Progenitor cell of endocrine pancreas (in vitro differentiated cells): ENCODE measurements at places on chromosomes 3 and 15. TPM values are rescaled to one million over a fixed set of nuclear protein-coding genes. Genes with fewer than 3 reads are reported as not detected.

DNA sequence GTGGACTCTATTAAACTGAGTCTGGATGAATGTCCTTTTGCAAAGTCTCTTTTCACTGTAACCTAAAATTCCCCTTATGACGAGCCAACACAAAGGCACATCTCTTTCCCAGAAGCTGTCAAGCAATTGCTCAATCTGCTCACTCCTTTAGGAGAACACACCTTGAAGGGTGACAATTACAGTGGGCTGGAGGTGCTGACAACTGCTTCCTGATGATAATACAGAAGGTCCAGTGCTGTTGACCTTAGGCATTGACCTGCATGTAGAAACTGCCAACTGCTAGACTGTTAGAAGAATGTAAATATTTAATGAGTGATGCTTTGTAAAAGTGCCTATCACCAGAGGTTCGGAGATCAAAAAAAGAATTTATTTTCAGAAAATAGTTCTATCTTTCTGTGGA is 757.7 kb downstream of the GRM7 start:
- H3K4me1 ChIP-seq: peaks cover 14% of the 10 kb centered on the region
- no peaks in the 10 kb centered on the region for H3K36me3 ChIP-seq
- H3K27ac ChIP-seq: no peak overlapping the region
- no peak overlapping the region for H3K4me3 ChIP-seq
- DNase-seq: no peak

The VIPR1 gene
- total RNA-seq: 5.8 and 6.8 TPM in 2 replicates

The QRICH1 gene
- 130 and 134 TPM in 2 replicates for total RNA-seq

GRCh38 chr3:172151651-172152649 is 112.6 kb downstream of the FNDC3B start:
- peak overlapping the region; percentile 65 for H3K27ac ChIP-seq
- no peak overlapping the region for H3K4me3 ChIP-seq
- H3K36me3 ChIP-seq: peaks cover 3% of the 10 kb centered on the region
- H3K4me1 ChIP-seq: peaks cover 69% of the 10 kb centered on the region
- H3K27me3 ChIP-seq: no peaks in the 10 kb centered on the region
- no peak for DNase-seq

- no peak for DNase-seq
- no peaks in the 10 kb centered on the region for H3K27me3 ChIP-seq
- H3K27ac ChIP-seq: no peak overlapping the region
- no peak overlapping the region for H3K4me3 ChIP-seq
- peaks cover 1% of the 10 kb centered on the region for H3K36me3 ChIP-seq
Observed at GRCh38 chr3:62602129-62602770, 228.9 kb upstream of the FEZF2 start.

DNA sequence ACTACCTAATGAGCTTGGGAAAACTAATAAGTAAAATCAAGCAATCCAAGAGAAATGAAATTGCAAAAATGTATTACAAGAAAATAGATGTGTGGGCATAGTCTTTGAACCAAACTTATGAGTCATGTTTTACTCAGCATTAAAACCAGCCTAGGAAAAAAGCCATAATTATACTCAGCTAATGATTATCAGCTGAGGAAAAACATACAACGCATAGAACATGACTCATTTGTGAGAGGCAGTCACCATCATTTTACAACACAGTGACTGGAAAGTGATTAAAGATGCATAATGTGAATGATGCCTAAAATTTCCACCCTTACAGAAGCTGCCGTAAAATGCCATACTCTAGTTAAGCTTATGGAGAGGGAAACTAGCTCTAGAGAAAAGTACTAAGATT is 238.0 kb upstream of the EOMES start:
- H3K27ac ChIP-seq: no peak overlapping the region
- no peaks in the 10 kb centered on the region for H3K27me3 ChIP-seq
- no peaks in the 10 kb centered on the region for H3K36me3 ChIP-seq

The POU1F1 gene
- not detected in 2 replicates for total RNA-seq

The LINGO1 gene
- 35.1 and 41.3 TPM in 2 replicates for total RNA-seq

- peaks cover 3% of the 10 kb centered on the region for H3K4me1 ChIP-seq
- H3K27me3 ChIP-seq: peaks cover 45% of the 10 kb centered on the region
- no peak overlapping the region for H3K27ac ChIP-seq
- no peaks in the 10 kb centered on the region for H3K36me3 ChIP-seq
- H3K4me3 ChIP-seq: no peak overlapping the region
Observed at GRCh38 chr15:72315706-72316370, 4.1 kb downstream of the CELF6 start.

- H3K4me1 ChIP-seq: peaks cover 8% of the 10 kb centered on the region
- no peak overlapping the region for H3K4me3 ChIP-seq
- no peak for DNase-seq
- peaks cover 10% of the 10 kb centered on the region for H3K27me3 ChIP-seq
- H3K36me3 ChIP-seq: no peaks in the 10 kb centered on the region
Observed at GRCh38 chr3:140429791-140430190, 248.1 kb upstream of the TRIM42 start.

- no peaks in the 10 kb centered on the region for H3K27me3 ChIP-seq
- H3K4me3 ChIP-seq: no peak overlapping the region
- no peak overlapping the region for H3K27ac ChIP-seq
Observed at GRCh38 chr3:30712991-30713390, 106.6 kb downstream of the TGFBR2 start.

The CFAP92 gene
- total RNA-seq: 2.4 and 2.7 TPM in 2 replicates

- H3K36me3 ChIP-seq: no peaks in the 10 kb centered on the region
- no peak for DNase-seq
- H3K27me3 ChIP-seq: no peaks in the 10 kb centered on the region
- H3K4me1 ChIP-seq: peaks cover 6% of the 10 kb centered on the region
- H3K4me3 ChIP-seq: no peak overlapping the region
Observed at GRCh38 chr3:61776390-61776789, 215.0 kb downstream of the PTPRG start.

The TM6SF1 gene
- total RNA-seq: 0.27 TPM in 1 of 2 replicates, not detected in the other

DNA sequence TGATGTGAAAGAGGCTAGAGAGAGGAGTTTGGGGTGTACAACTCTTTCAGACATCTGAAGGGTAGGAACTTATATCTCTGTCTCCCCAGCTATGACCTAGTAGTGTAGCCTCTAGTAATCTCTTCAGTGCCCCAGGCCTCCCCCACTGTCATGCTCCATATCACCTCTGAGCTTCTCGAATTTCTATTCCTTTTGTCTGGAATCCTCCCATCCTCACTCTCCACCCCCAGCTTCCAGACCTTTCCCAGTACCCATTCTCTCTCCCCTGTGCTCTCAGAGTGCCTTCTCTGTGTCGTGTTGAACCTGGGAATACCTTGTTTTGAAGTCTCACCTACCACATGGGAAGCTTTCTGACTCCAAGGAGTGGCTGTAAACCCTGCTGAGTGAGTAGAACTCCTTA is 3.6 kb upstream of the RBPMS2 start:
- H3K27ac ChIP-seq: no peak overlapping the region
- no peaks in the 10 kb centered on the region for H3K36me3 ChIP-seq
- peaks cover 12% of the 10 kb centered on the region for H3K4me1 ChIP-seq
- peaks cover 7% of the 10 kb centered on the region for H3K27me3 ChIP-seq
- peak overlapping the region; percentile 29 for H3K4me3 ChIP-seq
- no peak for DNase-seq

DNA sequence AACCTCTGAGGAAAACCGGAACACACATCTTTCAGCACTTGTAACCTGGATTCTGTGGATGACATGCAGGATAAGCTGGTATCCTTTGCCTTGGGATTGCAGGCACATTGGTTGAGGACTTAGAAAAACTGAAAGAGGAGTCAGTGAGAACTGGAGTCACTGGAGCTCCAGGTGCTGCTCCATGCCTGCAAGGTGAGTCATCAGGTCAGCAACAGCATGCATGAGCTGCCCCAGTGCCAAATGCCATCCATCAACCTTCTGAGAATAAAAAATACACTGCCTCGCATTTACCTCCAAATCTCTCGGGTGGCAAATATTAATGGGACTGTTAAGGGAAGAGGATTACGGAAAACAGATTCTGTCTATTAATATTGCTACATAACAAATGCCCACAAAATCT is 729.1 kb downstream of the NTRK3 start:
- no peak for DNase-seq
- no peaks in the 10 kb centered on the region for H3K36me3 ChIP-seq
- H3K4me1 ChIP-seq: peaks cover 9% of the 10 kb centered on the region
- H3K4me3 ChIP-seq: no peak overlapping the region
- peaks cover 6% of the 10 kb centered on the region for H3K27me3 ChIP-seq
- H3K27ac ChIP-seq: no peak overlapping the region

GRCh38 chr3:161854232-161854771 is 357.7 kb downstream of the OTOL1 start:
- peaks cover 1% of the 10 kb centered on the region for H3K36me3 ChIP-seq
- H3K27me3 ChIP-seq: no peaks in the 10 kb centered on the region
- H3K4me1 ChIP-seq: peaks cover 10% of the 10 kb centered on the region
- no peak for DNase-seq
- H3K27ac ChIP-seq: no peak overlapping the region

The GPR171 gene
- total RNA-seq: not detected in 2 replicates

GRCh38 chr3:160232014-160232413 is 6.8 kb downstream of the C3orf80 start:
- no peak overlapping the region for H3K4me3 ChIP-seq
- H3K36me3 ChIP-seq: no peaks in the 10 kb centered on the region
- no peaks in the 10 kb centered on the region for H3K4me1 ChIP-seq

DNA sequence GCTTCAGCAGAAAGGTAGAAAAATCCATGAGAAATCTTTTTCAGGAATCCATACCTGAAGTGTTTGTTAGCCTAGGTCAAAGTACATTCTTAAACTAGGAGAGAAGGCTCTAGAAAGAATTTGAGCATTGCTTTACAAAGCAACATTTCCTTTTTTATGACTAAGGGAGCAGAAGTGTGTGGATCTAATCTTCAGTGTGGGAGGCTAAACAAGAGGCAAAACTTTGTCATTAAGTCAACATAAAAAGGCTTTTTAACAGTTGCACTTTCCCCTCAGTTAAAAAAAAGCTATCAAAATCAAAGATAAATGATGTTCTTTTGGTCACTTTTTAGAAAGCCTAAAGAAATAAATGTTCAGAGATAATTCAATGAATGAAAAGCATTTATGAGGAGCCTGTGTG is 154.8 kb downstream of the TMEM108 start:
- H3K27ac ChIP-seq: peak overlapping the region; percentile 27
- no peaks in the 10 kb centered on the region for H3K36me3 ChIP-seq
- H3K27me3 ChIP-seq: no peaks in the 10 kb centered on the region
- no peak for DNase-seq

DNA sequence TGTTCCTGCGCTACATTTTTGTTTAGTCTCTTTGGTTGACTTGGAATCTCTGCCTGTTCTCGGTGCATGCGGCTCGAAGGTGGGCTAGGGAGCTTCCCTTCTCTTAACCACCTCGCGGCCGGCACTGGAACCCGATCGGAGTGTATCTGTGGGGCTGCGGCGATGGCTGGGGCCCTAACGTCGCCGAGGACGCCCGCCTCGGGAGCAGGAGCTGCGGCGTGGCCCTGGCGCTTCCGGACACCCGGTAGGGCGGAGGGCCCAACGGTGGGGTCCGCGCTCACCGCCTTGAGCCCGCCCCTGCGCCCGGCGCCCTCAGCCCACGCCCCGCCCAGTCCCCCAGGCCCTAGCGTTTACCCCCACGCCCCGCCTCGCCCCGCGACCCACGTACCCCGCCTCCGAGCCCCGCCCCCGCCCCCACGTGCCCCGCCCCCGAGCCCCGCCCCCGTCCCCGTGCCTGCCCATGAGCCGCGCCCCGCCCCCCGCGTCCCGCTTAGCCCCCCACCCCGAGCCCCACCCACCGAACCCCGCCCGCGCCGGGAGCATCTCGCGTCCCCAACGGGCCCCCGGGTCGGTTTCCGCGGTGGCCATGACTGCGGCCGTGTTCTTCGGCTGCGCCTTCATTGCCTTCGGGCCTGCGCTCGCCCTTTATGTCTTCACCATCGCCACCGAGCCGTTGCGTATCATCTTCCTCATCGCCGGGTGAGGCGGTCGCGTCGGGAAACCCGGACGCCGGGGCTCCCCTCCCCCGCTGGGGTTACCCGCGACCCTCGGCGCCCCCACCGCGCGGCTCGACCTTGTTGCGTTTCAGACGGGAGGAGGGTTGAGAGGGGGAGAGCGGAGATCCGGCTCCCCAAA is at the start of gene APH1B:
Gene APH1B (plus strand): TSS at position 568 of the 855 bp plus-strand sequence. CDS start 19 bp downstream, at position 587.
- H3K27ac ChIP-seq: peak within 1 kb of the TSS; percentile 96
- peaks cover 3% of the 10 kb centered on the region for H3K36me3 ChIP-seq
- H3K4me1 ChIP-seq: peaks cover 14% of the 10 kb centered on the region
- peak within 1 kb of the TSS; percentile 92 for H3K4me3 ChIP-seq

GRCh38 chr15:63146684-63147083 is 10.6 kb downstream of the RPS27L start:
- no peak for DNase-seq
- H3K36me3 ChIP-seq: peaks cover 21% of the 10 kb centered on the region
- H3K4me1 ChIP-seq: no peaks in the 10 kb centered on the region

DNA sequence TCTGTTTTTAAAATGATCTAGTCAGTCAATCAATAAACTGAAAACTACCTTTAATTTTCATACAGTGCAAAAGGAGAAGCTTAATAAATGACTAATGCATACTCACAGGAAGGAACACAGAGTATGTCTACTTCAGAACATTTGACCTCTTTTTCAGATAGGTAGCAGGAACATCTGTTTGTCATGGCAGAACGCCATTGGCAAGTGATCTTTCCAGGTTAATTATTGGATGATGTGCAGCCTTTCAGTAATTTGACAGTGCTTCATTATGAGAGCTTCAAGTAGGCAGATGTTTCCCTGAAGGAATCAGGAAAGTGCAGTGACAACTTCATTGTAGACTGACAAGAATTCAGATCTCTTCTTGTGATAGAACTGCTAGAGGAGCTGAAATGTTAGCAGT is 325.0 kb downstream of the OTOL1 start:
- H3K4me3 ChIP-seq: no peak overlapping the region
- no peaks in the 10 kb centered on the region for H3K36me3 ChIP-seq
- H3K27ac ChIP-seq: no peak overlapping the region
- DNase-seq: no peak
- H3K4me1 ChIP-seq: no peaks in the 10 kb centered on the region
- no peaks in the 10 kb centered on the region for H3K27me3 ChIP-seq

DNA sequence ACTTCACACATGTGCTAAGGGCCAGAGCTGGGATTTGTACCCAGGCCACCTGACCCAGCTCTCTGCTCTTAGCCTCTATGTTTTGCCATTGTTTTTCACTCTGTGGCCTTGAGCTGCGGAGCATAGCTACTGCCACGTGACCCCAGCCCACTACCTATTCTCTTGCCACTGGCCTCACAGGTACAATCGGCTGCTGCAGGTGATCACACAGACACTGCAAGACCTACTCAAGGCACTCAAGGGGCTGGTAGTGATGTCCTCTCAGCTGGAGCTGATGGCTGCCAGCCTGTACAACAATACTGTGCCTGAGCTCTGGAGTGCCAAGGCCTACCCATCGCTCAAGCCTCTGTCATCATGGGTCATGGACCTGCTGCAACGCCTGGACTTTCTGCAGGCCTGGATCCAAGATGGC is 46.2 kb downstream of the SEMA3G start:
- H3K27me3 ChIP-seq: no peaks in the 10 kb centered on the region
- no peaks in the 10 kb centered on the region for H3K4me1 ChIP-seq
- no peak overlapping the region for H3K4me3 ChIP-seq
